Endodermal cell (in vitro differentiated cells): ENCODE measurements at places on chromosomes 1 and 21.

GRCh38 chr1:89602871-89603404 lies 30.0 kb upstream of the LRRC8C start:
- no peak for DNase-seq

- no peak for DNase-seq
Measured at GRCh38 chr1:63813829-63814277, 40.0 kb downstream of the ROR1 start.

- no peak for DNase-seq
Measured at GRCh38 chr21:14955936-14956520, 108.8 kb downstream of the NRIP1 start.

- no peak for DNase-seq
Measured at GRCh38 chr1:203791498-203791897, 3.9 kb upstream of the ZBED6 start.
